ENCODE measurements at places on chromosomes 1 and 21. TPM values are rescaled to one million over a fixed set of nuclear protein-coding genes. Genes with fewer than 3 reads are reported as not detected.

Gene DNAI4
- 5.8 TPM for total RNA-seq

Gene FAM110D
- total RNA-seq = 2.9 TPM

Gene INAVA
- total RNA-seq = not detected

Gene INKA2
- total RNA-seq = 9.1 TPM

Gene MMEL1
- 1.7 TPM for total RNA-seq

Gene PTPRC
- 8.4 TPM for total RNA-seq

Gene BRDT
- total RNA-seq = not detected

Gene DPT
- 190 TPM for total RNA-seq

- DNase-seq = peak; percentile 75
These were observed 35.3 kb upstream of the COL6A2 start for GRCh38 chr21:46062471-46063211.

- no peak for DNase-seq
These were observed 6.6 kb downstream of the NID1 start for GRCh38 chr1:236058141-236058934.

- DNase-seq = no peak
These were observed 11.8 kb downstream of the ZBTB17 start for GRCh38 chr1:15963968-15964648.

- DNase-seq = no peak
These were observed 1.7 kb upstream of the LAMB3 start for GRCh38 chr1:209653915-209654351.

Data from esophagus muscularis mucosa (tissue), 4 donors.